ENCODE measurements at places on chromosomes 7 and 10.

DNA sequence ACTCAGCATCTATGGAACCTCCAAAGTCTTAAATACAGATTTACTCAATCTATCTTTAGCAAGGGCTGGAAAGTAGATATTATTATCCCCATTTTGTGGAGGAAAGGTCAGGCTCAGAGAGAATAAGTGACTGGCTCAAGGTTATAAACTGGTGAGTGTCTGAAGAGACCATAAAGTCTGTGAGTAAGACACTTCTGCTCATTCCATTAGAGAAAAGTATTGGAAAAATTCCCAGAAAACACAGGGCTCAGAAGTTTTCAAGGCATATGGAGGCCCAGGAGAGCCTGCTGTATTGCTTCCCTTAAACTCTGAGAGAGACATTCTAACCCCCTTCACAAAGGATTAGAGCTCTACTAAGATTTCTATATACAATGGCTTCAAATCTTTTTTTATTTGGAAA lies 134.8 kb downstream of the PCDH15 start:
- DNase-seq: no peak

DNA sequence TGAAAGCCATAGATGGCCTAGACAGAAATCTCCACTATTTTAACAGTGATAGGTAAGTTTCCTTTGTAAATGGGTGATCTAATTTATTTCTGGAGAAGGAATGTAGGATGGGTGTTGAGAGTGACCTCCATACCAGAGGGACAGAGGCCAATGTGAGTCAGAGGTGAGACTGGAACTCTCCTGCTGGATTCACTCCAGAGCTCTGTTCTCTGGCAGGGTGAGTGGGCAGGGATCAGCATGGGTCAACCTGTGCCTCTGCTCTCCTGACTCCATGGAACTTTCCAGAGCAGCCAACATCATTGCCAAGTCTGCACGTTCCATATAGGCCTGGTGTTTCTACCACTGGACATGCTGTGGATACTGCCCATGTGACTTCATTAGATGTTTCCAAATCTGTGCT lies 11.4 kb downstream of the AKR1C3 start:
- DNase-seq: no peak

GRCh38 chr10:75651417-75651816 lies 220.0 kb downstream of the LRMDA start:
- no peak for DNase-seq

DNA sequence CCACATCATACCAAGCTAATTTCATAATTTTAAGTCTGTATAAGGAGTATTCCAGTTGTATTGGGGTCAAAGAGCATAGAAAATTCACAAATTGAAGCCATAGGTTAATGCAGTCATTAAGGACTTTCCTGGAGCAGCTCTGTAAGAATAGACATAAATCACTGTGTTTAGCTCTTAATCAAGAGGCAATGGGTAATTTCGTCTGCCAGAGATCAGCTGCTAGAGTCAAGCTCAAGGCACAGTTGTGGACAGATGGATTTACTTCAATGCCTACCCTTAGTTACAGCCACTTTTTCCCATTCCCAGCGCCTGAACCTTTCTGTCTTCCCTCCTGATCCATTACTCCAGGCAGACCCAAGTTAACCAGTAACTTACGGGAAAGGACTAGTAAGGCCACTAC lies 40.6 kb upstream of the AGBL3 start:
- no peak for DNase-seq

- DNase-seq: no peak
These were observed 110.1 kb downstream of the SNX13 start for GRCh38 chr7:17830206-17830605.

DNA sequence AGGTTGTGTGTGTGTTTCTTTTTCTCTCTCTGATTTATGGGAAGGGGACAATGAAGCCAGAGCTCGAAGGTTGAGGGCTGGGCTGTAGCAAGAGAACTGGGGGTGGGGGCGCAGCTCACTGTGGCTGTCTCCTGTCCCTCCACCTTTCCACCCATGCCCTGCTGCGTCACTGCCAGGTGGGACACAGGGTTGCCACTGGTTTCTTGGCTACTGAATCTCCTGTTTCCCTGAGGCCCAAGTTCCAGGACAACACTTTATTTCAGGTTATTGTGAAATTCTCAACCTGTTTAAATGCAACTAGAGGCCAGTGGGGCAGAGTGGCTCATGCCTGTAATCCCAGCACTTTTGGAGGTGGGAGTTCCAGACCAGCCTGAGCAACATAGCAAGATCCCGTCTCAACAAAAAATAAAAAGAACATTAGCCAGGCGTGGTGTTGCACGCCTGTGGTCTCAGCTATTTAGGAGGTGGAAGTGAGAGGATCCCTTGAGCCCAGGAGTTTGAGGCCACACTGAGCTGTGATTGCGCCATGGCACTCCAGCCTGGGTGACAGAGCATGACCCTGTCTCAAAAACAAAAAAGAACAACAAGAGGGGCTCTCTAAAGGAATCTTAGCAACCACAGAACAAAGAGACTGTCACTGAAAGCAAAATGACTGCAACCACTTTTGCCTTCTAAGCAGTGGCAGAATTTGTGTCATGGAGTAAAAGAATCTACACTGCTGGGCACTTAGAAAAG lies 22.6 kb downstream of the TBATA start:
- no peak for DNase-seq

DNA sequence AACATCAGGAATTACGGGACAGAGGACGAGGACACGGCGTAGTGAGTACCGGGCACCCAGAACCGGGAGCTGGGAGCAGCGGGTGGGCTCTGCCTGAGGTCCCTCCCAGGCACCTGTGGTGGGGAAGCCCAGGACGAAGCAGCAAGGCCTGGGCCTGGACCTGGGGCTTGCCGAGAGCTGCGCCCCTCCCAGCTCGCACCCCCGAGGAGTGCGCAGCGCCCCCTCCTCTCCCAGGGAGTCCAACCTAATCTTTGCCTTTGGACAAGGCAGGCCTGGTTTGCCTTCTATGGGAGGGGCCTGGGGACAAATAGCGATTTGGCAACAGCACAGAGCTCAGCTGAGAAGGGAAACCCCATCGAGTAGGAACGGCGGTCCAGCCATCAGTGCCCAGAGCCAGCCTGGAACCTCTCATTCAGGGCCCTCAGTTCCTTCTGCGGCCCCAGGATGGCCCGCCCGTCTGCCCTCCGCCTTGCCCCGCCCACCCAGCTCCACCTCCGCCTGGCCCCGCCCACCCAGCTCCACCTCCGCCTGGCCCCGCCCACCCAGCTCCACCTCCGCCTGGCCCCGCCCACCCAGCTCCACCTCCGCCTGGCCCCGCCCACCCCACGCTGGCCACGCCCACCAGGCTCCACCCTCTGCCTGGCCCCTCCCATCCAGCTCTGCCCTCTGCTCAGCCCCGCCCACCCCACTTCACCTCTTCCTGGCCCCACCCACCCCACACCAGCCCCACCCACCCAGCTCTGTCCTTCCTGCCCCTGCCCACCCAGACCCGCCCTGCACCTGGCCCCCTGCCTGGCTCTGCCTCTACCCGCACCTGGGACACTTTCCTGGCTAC lies 32.5 kb upstream of the KNDC1 start:
- peak; percentile 40 for DNase-seq

- DNase-seq: no peak
These were observed 135.6 kb upstream of the RET start for GRCh38 chr10:42941295-42941644.

- DNase-seq: no peak
These were observed 152.6 kb downstream of the PKD1L1 start for GRCh38 chr7:47795631-47796030.
